ENCODE measurements at places on chromosomes 12 and 14.

- H3K4me3 ChIP-seq = no peak overlapping the region
- DNase-seq = no peak
- no peak overlapping the region for H3K27ac ChIP-seq
- H3K36me3 ChIP-seq = no peaks in the 10 kb centered on the region
- no peaks in the 10 kb centered on the region for H3K27me3 ChIP-seq
These were observed 23.3 kb upstream of the MARK3 start for GRCh38 chr14:103361867-103362266.

- no peaks in the 10 kb centered on the region for H3K36me3 ChIP-seq
- no peaks in the 10 kb centered on the region for H3K4me1 ChIP-seq
- H3K27me3 ChIP-seq = no peaks in the 10 kb centered on the region
- H3K4me3 ChIP-seq = no peak overlapping the region
- no peak overlapping the region for H3K27ac ChIP-seq
- DNase-seq = no peak
These were observed 330.2 kb upstream of the NOVA1 start for GRCh38 chr14:26928019-26928418.

DNA sequence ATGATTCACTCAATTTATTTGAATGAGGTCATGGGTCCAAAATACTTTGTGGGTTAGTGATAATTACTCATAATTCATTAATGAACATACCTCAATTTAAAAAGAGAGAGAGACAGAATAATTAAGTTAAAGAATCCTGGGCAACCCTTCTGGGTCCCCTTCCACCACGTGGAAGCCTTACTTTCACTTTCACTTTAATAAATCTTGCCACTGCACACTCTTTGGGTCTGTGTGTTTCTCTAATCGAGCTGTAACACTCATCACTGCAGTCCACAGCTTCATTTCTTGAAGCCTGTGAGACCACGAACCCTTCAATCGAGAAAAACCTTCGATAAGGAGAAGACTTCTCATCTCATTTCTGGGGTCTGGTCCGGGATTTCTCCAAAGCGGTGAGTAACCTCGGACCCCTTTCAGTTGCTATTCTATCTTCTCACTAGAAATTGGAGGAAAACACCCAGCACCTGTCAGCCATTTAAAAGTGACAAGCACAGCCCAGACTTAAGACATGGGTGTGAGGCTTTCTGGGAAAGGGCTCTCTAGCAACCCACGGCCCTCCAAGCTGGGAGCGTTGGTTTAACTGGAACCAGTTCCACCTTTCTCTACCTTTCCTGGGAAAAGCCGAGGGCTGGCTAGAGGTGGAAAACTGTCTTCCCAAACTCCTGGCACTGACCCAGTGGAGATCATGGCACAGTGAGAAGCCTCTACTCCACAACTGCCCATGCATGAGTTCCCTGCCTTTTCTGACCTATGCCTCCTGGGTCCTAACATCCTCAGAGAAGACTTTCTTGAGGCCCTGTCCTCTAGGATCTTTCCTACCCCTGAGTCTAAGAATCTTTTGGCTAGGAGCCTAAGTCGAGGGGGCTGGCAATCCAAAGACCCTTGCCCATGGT is 148.8 kb upstream of the ATF7IP start:
- no peaks in the 10 kb centered on the region for H3K27me3 ChIP-seq
- peak overlapping the region; percentile 41 for H3K4me3 ChIP-seq
- no peak overlapping the region for H3K27ac ChIP-seq
- H3K36me3 ChIP-seq = no peaks in the 10 kb centered on the region
- no peak for DNase-seq
- H3K4me1 ChIP-seq = no peaks in the 10 kb centered on the region

GRCh38 chr12:47091009-47091408 is 11.2 kb upstream of the AMIGO2 start:
- H3K36me3 ChIP-seq = no peaks in the 10 kb centered on the region
- H3K27ac ChIP-seq = no peak overlapping the region
- no peak overlapping the region for H3K4me3 ChIP-seq
- no peaks in the 10 kb centered on the region for H3K27me3 ChIP-seq

- H3K4me3 ChIP-seq = no peak overlapping the region
- H3K36me3 ChIP-seq = no peaks in the 10 kb centered on the region
- no peaks in the 10 kb centered on the region for H3K27me3 ChIP-seq
- H3K4me1 ChIP-seq = no peaks in the 10 kb centered on the region
- DNase-seq = no peak
These were observed 339.0 kb downstream of the RMST start for GRCh38 chr12:97801471-97802059.

DNA sequence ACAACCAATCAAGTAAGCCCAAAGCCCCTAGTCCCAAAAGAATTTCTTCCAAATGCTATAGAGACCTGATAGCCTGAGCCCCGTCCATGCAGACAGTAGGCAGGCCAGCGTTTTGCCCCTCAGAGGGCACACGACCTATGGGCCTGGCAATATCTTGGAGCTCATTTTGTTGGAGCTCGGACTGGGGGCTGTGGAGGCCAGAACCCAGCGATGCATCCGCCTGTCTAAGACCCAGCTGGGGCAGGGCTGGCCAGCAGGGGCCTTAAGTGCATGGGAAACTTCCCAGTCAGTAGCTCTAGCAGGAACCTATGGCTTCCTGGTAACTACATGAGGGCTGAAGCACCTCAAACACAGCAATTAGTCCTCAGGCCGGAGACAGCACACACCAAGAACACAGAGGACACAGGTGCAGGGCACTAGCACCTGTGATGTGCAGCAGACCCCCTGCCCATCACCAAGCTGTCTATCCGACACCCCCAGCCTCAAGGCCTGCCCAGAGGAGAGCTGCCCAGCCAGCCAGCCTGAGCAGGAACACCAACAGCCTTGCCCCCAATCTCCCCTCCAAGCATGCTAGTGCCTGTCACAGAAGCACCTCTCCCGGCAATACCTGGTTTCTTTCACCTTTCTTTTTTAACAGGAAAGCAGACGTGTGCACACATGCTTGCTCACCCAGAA is 50.8 kb downstream of the ARL6IP4 start:
- no peaks in the 10 kb centered on the region for H3K4me1 ChIP-seq
- no peaks in the 10 kb centered on the region for H3K27me3 ChIP-seq
- peaks cover 4% of the 10 kb centered on the region for H3K36me3 ChIP-seq
- no peak overlapping the region for H3K27ac ChIP-seq
- no peak overlapping the region for H3K4me3 ChIP-seq
